ENCODE measurements at places on chromosomes 1 and 21.
A peak's percentile ranks its signal among the peaks of the same experiment; 100 is the strongest.

DNA sequence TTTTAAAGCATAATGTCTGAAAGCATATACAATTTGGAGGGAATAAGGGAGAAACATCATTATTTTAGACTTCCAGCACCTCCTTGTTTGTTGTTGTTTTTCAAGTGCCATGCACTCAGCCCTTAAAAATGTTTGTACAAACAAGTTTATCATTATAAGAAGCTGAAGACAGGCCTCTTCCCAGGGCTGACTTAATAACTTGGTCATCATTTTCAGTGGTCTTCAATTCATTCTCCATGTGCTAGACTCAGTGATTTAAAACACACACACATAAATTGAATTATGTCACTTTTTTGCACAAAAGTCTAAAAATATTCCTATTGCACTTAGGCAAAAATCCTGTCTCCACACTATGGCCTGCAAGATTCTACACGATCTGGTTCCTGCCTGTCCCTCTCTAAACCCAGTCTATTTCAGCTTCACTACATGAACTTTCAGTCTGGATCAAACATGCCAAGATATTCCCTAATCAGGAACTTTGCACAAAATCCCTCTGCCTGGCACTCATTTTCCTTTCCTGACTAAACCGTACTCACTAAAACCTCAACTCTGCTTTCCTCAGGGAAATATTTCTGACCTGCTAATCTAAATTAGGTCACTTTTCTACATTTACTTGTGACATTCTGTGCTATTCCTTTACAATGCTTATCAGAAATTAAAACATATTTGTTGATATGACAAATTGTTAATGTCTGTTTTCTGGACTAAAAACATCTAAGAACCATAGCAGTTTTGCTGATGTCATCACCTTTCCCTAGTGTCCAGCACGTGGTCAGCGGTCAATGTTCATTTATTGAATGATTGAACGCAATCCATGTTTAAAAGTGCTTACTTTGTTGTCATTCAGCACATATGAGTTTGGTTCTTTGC is 14.8 kb upstream of the GBP5 start:
- DNase-seq, result no peak

GRCh38 chr1:181077576-181078242 is 10.8 kb upstream of the IER5 start:
- no peak for DNase-seq

DNA sequence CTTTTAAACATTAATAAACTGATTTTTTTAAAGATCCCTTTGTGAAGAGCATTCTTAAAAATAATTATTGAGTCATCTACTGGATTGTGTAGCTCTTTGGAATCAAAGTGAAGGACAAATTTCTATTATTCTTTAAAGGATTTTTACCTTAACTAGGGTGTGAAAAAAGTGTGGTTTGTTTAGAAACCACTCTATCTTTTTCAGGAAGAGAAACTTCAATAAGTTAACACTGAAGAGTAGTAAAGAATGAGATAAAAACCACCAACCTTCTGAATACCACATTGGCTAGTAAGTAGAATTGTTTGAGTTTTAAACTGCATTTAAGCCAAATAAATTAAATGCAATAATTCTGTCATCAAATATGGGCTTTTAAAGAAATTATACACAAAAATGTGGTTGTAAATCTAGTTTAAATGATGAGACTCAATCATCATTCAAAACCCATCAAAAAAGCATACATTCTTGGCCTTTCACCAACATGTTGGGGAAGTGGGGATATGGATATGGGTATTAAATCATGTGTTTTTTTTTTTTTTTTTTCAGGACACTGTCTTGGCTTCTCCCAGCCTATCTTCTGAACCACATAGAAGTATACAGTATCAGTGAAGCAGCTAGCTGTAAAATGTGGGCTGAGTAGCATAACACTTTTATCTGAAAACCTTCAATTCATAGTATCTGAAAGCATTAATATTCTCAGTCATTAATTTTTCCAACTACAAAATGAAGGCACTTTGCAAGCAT is 4.8 kb downstream of the S1PR1 start:
- DNase-seq, result no peak

- peak; percentile 65 for DNase-seq
Observed at GRCh38 chr1:224168859-224169380, 14.1 kb upstream of the DEGS1 start.

DNA sequence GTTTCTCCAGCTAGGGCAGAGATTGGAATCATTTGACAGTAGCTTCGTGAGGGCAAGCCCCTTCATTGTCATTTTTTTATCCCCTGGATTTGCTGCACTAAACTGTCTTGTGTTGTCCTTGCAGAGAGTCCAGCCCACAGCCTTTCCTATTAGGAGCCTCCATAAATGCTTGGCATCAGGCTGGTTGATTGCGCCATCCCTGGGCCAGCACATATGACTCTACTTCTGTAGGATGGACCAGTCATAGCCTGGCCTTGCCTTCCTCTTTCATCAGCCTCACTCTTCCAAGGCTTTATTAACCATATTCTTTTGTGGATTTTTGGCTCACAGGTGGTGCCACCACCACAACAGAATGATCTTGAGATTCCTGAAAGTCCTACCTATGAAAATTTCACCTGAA is 31.4 kb downstream of the LY9 start:
- no peak for DNase-seq

GRCh38 chr1:38095454-38095931 is 48.9 kb upstream of the POU3F1 start:
- DNase-seq, result no peak

- no peak for DNase-seq
Observed at GRCh38 chr1:209168204-209168603, 415.3 kb upstream of the CAMK1G start.

- DNase-seq, result no peak
Observed at GRCh38 chr21:15098181-15098580, 33.4 kb upstream of the NRIP1 start.

DNA sequence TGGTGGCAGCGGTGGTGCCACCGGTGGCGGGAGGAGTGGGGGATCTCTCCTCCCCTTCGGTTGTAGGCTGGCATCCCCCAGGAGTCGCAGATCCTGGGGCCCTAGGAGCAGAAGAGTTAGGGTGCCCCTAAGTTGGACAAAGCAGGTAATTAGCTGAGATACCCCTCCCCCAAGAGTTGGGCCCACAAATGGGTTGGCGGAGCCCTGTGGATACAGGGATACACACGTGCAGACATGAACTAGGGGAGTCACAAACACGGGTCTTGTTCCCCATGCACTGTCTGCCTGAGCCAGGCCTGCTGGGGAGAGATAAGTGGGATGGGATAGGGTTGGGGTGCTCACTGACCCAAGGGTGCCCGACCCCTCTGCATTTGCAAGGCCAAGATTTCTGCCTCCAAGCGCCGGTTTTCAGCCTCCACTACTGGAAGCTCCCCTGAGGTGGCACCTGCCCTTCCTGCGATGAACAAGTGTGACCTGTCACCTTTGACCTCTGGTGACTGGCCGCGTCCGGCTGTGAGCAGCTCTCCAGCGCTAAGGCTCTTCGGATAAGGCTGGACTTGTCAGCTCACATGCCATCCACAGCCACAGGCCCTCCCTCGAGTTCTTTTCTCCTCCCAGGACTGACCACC is 1.8 kb downstream of the CCDC17 start:
- DNase-seq, result no peak

GRCh38 chr1:53581476-53581875 is 122.3 kb downstream of the DMRTB1 start:
- no peak for DNase-seq

DNA sequence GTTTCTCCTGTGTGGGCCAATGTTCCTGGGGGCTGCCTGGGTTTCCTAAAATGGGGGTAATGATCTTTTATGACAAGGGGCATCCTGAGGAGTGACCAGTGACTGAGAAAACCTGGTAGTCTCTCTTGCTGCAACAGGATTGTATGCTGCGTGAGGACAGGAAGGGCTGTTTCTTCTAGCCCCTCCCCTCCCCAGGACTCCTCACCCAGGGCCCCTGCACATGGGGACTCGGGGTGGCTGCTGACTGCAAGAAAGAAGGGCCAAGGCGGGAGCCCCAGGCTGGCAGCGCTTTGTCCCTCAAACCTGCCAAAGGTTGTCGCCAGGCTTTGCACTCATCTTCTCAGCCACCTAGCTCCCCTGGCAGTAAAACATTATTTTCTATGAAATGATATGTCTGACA is 442.4 kb downstream of the CAMTA1 start:
- DNase-seq, result no peak

GRCh38 chr1:211476200-211476849 is 15.6 kb downstream of the RD3 start:
- DNase-seq, result peak; percentile 76

- no peak for DNase-seq
Observed at GRCh38 chr1:205301205-205301821, 20.2 kb downstream of the NUAK2 start.

- no peak for DNase-seq
Observed at GRCh38 chr1:108893141-108893530, 16.4 kb downstream of the GPSM2 start.

- DNase-seq, result no peak
Observed at GRCh38 chr1:165212229-165212628, 144.3 kb downstream of the LMX1A start.

GRCh38 chr1:30258471-30258870 is 464.9 kb downstream of the MATN1 start:
- no peak for DNase-seq

DNA sequence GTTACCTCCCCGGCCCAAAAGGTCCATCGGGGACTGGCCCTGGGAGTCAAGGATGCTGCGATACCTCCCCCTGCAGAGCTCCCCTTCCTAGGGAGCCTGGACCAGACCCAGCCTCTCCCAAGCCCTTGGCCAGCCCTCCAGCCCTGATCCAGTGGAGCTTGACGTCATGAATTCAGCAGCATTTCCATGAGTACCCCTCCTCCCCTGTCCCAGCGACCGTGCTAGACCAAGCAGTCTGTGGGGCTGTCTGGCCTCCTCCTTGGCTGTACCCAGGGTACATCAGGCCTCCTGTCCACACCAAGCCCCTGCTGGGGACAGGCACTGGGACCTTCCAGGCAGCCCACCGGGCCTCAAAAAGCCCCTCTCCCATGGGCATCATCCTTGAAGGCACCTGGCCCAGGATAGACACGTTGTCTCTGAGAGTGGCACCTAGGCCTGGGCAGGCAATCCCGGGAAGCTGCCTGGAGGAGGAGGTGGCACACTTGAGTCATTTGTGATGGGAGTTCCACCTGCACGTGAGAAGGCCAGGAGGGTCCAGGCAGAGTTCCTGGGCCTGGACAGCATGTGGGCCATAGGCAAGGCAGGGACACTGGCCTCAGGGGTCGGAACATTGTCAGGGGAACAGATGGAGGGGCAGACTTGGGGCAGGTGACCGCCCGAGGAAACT is 46.4 kb downstream of the WNT9A start:
- no peak for DNase-seq

- DNase-seq, result no peak
Observed at GRCh38 chr1:107976836-107977235, 11.9 kb upstream of the VAV3 start.

GRCh38 chr1:156559797-156560385 is 12.5 kb downstream of the IQGAP3 start:
- DNase-seq, result no peak

GRCh38 chr1:45079533-45079932 is 67.5 kb downstream of the UROD start:
- no peak for DNase-seq

GRCh38 chr21:44078411-44078981 is 28.7 kb upstream of the PWP2 start:
- DNase-seq, result no peak

DNA sequence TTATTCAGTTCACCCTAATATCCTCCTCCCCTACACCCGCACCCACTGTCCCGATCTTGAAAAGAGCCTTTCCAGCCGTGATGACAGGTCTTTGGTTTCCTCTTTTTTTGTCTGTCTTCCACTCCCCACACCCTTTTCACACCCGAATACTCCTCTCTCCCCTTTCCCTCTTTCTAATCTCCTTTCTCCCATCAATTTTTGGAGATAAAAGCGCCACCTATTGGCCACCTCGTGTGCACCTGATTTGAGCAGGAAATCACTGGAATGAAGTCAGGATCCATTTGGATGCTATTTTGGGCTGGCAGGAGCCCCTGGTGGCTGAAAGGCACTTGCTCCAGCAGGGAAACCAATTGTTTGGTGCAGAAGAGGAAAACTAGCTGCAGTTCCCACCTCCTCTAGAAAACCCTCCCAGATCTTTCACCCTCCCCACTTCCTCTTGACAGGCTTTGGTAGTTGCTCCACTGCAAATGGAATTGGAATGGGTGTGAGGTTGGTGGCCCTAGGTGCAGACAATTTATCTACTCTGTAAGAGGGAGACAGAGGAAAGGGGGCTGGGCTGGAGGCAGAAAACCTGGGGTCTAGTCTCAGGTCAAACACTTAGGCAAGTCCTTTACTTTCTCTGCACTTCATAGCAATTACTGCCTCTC is 8.4 kb downstream of the FOXE3 start:
- no peak for DNase-seq

- DNase-seq, result no peak
Observed at GRCh38 chr1:76336931-76337371, 262.4 kb downstream of the ST6GALNAC3 start.

GRCh38 chr1:64312431-64312830 is 109.0 kb downstream of the UBE2U start:
- no peak for DNase-seq

DNA sequence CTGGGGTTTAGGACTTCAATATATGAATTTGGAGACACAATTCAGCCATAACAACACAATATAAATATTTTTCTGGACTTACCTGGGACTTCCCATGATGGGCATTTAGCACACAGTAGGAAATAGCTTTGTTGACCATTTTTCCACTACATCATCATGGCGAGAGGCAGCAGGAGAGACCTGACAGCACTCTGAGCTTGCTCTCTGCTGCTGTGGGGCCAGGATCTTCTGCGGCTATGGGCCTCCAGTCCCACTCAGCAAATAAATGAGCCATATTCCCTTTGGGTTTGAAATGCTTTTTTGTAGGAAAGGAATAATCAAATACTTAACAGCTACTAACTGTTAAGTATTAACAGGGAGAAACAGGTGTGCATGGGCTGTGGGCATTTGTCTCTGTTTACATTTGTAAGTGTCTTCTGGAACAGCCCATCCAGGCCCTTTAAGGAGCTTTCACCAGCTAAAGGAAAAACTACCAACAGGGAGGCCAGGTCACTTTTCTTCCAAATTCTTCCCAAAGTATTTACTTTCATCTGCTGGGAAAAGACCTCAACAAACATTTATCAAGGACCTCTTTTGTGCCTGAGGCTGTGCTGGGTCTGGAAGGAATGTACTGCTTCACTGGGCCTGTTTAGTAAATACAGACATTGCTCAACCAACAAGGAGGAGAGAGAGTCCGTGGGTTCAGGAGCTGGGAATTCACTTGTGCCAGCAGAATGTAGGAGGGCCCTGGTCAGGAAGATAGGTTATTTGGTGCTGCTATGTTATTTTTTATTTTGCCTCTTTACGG is 133.2 kb downstream of the LRIG2 start:
- no peak for DNase-seq

DNA sequence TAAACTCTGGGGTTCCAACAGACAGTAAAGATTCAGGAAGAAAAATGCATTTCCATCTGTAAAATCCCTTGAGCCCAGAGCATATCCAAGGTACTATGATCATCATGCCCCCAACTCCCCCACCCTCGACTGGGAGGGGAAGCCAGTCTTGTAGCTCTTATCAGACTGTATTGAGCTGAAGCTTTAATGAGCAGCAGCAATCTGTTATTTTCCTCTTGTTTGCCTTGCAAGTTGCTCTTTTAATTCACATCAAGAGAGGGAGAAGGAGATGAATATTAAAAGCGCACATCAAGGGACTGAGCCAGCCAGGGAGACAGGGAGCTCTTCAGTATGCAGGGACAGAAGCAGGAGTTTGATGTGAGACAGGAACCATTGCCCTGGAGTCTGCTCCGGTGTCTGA is 52.5 kb upstream of the KCNA3 start:
- DNase-seq, result no peak

Measured in CD4-positive, alpha-beta T cell treated with Interleukin-4 for 1 hour (primary cell).